ENCODE measurements at places on chromosomes 6 and 20.
A peak's percentile ranks its signal among the peaks of the same experiment; 100 is the strongest.

DNA sequence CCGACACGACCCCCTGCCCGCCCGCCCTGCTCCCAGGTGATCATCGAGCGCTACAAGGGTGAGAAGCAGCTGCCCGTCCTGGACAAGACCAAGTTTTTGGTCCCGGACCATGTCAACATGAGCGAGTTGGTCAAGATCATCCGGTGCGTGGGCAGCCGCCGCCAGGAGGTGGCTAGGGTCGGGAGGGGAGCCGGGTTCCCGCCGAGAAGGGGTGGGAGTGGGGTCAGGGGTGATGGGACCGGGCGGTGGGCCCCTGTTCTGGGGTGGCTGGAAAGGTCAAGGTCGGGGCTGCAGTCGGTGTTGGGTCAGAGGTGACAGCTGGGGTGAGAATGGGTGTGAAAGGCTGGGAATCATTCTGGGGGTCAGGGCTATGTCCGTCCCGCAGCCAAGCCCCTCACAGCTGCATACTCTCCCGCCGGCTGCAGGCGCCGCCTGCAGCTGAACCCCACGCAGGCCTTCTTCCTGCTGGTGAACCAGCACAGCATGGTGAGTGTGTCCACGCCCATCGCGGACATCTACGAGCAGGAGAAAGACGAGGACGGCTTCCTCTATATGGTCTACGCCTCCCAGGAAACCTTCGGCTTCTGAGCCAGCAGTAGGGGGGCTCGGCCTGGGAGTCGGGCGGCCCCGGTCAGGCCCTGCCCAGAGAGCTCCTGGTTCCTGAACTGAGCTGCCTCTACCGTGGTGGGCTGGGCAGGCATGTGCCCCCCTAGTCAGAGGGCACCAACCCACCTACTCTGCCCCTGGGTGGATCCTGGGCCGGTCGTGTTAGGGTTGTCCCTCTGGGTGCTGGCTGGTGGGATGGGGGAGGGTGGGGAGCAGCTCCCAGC lies 1.0 kb downstream of the MAP1LC3A start:
- H3K27me3 ChIP-seq: no peaks in the 10 kb centered on the region
- peak overlapping the region; percentile 89 for H3K4me3 ChIP-seq
- peaks cover 16% of the 10 kb centered on the region for H3K4me1 ChIP-seq
- peak; percentile 39 for DNase-seq
- peaks cover 13% of the 10 kb centered on the region for H3K36me3 ChIP-seq

DNA sequence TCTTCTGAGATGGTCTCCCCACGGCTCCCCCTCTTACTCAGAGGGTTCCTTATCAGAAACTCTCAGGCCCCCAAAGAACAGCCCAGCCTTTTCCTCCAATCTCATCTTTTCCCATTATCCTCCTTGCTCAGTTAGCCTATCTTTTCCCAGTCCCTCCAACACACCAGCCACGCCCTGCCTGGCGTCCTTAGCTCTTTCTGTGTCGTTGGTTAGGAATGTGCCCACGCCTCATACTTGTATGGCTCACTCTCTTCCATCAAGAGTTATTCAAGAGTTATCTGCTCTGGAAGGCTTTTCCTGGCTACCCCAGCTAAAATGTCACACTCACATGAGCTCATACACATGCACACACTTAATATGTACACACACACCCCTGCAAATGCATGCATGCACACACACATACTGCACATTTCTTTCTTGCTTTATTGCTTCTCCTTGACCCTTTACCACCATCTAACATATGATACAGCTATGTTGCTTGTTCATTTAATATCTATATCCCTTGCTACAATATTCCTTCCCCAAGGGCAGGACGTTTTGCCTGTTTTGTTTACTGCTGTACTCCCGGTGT lies 37.6 kb downstream of the SLC2A10 start:
- peaks cover 39% of the 10 kb centered on the region for H3K27me3 ChIP-seq
- DNase-seq: no peak
- H3K4me1 ChIP-seq: no peaks in the 10 kb centered on the region
- no peaks in the 10 kb centered on the region for H3K36me3 ChIP-seq

GRCh38 chr6:87341899-87342298 lies 2.7 kb upstream of the C6orf163 start:
- H3K4me3 ChIP-seq: no peak overlapping the region
- no peaks in the 10 kb centered on the region for H3K27me3 ChIP-seq
- no peaks in the 10 kb centered on the region for H3K4me1 ChIP-seq
- H3K27ac ChIP-seq: no peak overlapping the region
- H3K36me3 ChIP-seq: no peaks in the 10 kb centered on the region
- no peak for DNase-seq

GRCh38 chr6:147874322-147874721 lies 365.8 kb downstream of the SAMD5 start:
- H3K36me3 ChIP-seq: no peaks in the 10 kb centered on the region
- no peak overlapping the region for H3K4me3 ChIP-seq
- H3K27ac ChIP-seq: no peak overlapping the region
- H3K27me3 ChIP-seq: no peaks in the 10 kb centered on the region
- H3K4me1 ChIP-seq: no peaks in the 10 kb centered on the region

GRCh38 chr6:154358019-154358545 lies 1.5 kb upstream of the IPCEF1 start:
- no peaks in the 10 kb centered on the region for H3K27me3 ChIP-seq
- H3K36me3 ChIP-seq: no peaks in the 10 kb centered on the region
- no peak overlapping the region for H3K27ac ChIP-seq
- no peak for DNase-seq

DNA sequence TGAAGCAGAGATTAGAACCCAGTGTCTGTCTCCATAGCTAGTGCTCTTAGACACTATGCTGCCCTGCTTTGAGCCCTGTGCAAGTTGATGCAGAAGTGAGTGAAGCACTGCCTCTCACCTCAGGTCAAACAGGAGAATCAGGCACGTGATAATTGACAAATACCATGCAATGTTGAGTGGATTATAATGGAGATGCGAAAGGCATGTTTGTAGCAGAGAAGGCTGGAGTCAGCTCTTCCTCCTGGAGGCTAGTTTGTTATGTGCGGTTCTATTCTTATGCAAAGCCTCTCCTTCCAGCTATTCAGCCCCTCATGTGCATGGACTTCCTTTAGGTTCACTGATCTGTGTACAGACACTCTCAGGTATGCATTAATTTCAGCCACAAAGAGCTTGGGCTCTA lies 108.5 kb downstream of the MANEA start:
- H3K36me3 ChIP-seq: no peaks in the 10 kb centered on the region
- no peak overlapping the region for H3K4me3 ChIP-seq
- H3K27ac ChIP-seq: no peak overlapping the region
- H3K27me3 ChIP-seq: no peaks in the 10 kb centered on the region
- no peaks in the 10 kb centered on the region for H3K4me1 ChIP-seq

DNA sequence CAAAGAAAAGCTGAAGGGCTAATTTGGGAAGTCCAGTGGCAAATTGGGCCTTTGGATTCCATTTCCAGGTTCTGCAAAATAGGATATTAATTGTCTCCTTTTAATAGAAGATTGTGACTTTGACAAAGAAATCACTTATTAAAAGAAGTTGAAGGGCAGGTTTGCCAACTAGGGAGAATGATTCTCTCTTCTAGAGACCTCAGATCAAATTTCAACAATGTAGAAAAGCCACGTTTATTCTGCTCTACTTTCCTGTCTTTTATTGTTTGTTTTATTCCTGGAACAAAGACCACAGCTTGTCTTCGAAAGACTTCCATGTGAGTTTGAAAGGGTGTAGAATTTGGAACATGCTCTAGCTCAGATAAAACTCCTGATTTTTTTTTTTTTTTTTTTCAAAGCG lies 65.5 kb upstream of the PRL start:
- no peak for DNase-seq
- H3K4me3 ChIP-seq: no peak overlapping the region
- H3K27me3 ChIP-seq: no peaks in the 10 kb centered on the region
- no peaks in the 10 kb centered on the region for H3K36me3 ChIP-seq

GRCh38 chr6:136244061-136244616 lies 6.0 kb downstream of the MTFR2 start:
- no peaks in the 10 kb centered on the region for H3K36me3 ChIP-seq
- no peaks in the 10 kb centered on the region for H3K27me3 ChIP-seq
- H3K4me3 ChIP-seq: no peak overlapping the region
- no peaks in the 10 kb centered on the region for H3K4me1 ChIP-seq
- H3K27ac ChIP-seq: no peak overlapping the region
- DNase-seq: no peak

DNA sequence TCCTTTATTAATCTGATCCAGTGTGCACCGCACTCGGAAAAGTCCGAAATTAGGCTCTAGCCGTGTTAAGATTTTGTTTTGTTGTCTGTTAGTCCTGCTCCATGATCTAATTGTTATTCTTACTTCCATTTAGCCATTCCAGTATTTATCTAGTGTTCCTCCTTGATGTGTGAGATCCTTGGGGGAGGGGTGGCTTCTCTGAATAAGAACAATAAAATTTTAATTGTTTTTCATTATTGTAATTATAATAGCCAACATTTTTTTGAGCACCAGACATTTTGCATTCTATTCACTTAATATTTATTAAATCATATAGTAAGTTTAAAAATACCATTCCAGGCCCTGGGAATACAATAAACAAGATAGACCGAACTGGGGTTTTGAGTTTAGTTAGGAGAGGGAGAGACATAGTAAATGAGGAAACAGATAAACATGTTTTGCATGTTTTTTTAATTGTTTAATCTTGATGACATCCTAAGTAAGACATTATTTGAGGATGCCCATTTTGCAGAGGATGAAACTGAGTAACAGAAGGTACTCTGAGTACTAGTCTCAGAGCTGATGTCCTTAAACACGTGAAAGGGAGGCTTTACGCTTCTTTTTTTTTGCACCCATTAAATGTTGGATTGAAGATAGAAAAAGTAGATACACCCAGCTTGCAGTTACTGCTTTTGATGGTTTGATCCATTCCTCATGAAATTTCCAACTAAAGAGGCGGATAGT lies 1.2 kb downstream of the CBFA2T2 start:
- H3K27ac ChIP-seq: peak overlapping the region; percentile 93
- H3K36me3 ChIP-seq: no peaks in the 10 kb centered on the region
- no peaks in the 10 kb centered on the region for H3K27me3 ChIP-seq
- peaks cover 3% of the 10 kb centered on the region for H3K4me1 ChIP-seq
- peak overlapping the region; percentile 91 for H3K4me3 ChIP-seq
- DNase-seq: no peak

DNA sequence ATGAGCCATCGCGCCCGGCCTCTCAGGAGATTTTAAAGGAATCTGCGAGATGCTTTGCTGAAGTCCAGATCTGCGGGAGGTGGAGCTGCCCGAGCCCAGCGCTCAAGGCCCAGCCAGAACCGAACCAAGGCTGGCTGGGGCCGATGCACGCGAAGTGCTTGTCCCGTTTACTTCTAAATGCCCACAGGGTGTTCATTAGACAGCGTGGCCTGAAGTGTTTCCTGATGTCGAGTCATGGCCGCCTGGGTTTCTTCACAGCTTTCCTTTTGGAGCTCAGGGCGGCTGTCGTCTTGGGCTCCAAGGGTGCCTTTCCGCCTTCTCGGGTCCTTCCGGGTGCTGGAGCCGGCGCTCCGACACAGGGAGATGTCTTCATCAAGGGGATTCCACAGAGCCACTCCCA lies 25.1 kb upstream of the CCR6 start:
- no peaks in the 10 kb centered on the region for H3K36me3 ChIP-seq
- H3K4me3 ChIP-seq: no peak overlapping the region
- H3K27ac ChIP-seq: no peak overlapping the region
- H3K4me1 ChIP-seq: peaks cover 3% of the 10 kb centered on the region

DNA sequence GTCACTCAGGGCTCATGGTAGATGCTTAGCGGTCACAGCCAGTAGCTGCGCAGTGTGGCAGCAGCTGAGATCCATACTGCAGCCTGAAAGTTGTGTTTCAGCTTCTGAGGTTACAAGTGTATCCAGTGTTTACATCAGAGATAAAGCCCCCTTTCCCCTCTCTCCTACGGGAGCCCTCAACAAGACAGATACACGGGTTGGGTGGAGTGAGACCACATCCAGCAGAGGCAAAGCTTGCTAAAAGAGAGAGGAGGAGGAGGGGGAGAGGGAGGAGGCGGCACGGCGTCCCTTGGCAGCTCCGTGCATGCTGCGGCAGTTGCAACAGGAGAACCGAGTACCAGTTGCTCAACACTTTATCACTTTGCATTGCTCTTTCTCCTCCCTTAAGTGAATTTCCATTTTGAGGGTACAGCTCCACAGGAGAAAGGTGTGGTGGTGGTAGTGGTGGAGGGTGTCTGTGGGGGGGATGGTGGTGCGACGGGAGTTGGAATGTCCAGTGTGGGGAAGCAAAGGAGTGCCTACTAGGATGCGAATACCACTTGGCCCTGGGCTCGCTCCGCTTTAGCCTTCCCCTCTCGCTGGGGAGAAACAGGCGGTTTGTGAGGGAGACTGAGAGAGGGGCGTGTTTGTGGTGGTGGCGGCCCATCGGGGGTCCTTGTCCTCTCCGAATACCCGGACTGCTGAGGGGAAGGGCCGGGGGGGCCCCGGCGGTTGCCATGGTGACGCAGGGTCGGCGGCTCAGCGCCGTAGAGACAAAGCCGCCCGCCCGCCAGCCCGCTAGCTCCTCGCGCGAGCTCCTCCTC lies 405 bp upstream of the RNF182 start:
- no peak overlapping the region for H3K27ac ChIP-seq
- H3K27me3 ChIP-seq: peaks cover 63% of the 10 kb centered on the region
- peaks cover 10% of the 10 kb centered on the region for H3K4me1 ChIP-seq
- peak; percentile 10 for DNase-seq

- H3K4me3 ChIP-seq: no peak overlapping the region
- no peaks in the 10 kb centered on the region for H3K27me3 ChIP-seq
- DNase-seq: peak; percentile 17
- H3K4me1 ChIP-seq: no peaks in the 10 kb centered on the region
- H3K36me3 ChIP-seq: peaks cover 100% of the 10 kb centered on the region
Measured at GRCh38 chr20:35478804-35479472, 23.5 kb downstream of the CEP250 start.

DNA sequence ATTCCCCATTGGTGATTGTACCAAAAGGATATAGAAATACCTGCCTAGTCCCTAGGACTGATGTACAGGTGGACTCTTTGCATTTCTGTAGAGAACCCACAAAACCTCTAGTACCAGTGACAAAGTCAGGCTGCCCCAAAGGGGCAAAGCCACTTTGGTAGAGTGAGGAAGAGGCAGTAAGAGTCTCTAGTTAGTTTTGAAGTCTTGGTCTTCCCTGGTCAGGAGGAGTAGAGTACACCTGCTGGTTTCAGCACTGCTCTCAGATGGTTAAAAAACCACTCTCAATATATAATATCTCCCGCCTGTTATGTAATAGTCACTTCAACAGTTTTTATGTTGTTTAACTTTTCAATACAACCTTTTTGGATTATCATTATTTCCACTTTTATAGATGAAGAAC lies 344.9 kb downstream of the CDKAL1 start:
- no peak overlapping the region for H3K27ac ChIP-seq
- H3K27me3 ChIP-seq: no peaks in the 10 kb centered on the region
- no peak overlapping the region for H3K4me3 ChIP-seq
- DNase-seq: no peak
- H3K36me3 ChIP-seq: no peaks in the 10 kb centered on the region
- no peaks in the 10 kb centered on the region for H3K4me1 ChIP-seq

GRCh38 chr6:168890306-168890980 lies 363.2 kb downstream of the THBS2 start:
- H3K4me3 ChIP-seq: no peak overlapping the region
- H3K36me3 ChIP-seq: no peaks in the 10 kb centered on the region
- no peak for DNase-seq
- H3K27ac ChIP-seq: no peak overlapping the region
- H3K27me3 ChIP-seq: no peaks in the 10 kb centered on the region

DNA sequence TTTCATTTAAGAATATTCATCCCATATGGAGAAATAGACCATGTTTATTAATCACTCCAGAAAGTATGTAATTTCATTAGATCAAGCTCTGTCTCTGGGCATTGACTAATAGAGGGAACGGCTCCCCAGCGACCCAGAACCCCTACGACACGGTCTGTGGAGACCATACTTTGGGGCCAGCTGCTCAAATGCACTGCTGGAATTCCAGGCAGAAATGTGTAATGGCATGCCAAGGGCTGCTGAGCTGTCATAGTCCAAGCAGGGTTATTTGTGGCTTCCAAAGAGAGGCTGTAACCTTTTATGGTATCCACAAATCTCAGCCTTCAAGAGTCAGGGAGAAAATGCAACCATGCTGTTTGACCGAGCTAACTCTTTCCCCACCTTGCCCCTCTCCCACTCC lies 755.8 kb downstream of the DHX35 start:
- DNase-seq: no peak
- H3K36me3 ChIP-seq: no peaks in the 10 kb centered on the region
- no peak overlapping the region for H3K27ac ChIP-seq
